ENCODE measurements at places on chromosomes 16 and 17.
A peak's percentile ranks its signal among the peaks of the same experiment; 100 is the strongest.

GRCh38 chr17:42672038-42672437, 4.8 kb downstream of the PLEKHH3 start:
- DNase-seq: no peak

GRCh38 chr16:56352351-56353053, 72.8 kb downstream of the AMFR start:
- DNase-seq: no peak

GRCh38 chr16:10256784-10257641, 74.8 kb upstream of the GRIN2A start:
- DNase-seq: peak; percentile 45

DNA sequence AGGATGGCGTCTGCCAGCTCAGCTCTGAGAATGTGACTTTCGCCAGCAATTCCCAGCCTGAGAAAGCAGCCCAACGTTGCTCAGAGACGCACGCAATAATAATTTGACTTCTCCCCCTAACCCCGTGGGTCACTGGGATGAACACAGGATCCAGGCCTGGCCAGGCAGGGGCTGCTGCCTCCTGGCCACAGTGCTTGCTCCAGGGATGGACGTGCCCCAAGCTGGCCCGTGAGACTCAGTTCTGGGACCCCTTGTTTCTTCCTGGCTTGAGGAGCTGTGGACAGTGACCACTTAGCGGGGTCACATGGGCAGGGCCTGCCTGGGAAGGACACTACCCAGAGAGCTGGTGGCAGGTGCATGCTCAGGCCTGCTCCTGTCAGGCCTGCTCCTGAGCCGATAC, 13.5 kb upstream of the DPEP1 start:
- DNase-seq: no peak

DNA sequence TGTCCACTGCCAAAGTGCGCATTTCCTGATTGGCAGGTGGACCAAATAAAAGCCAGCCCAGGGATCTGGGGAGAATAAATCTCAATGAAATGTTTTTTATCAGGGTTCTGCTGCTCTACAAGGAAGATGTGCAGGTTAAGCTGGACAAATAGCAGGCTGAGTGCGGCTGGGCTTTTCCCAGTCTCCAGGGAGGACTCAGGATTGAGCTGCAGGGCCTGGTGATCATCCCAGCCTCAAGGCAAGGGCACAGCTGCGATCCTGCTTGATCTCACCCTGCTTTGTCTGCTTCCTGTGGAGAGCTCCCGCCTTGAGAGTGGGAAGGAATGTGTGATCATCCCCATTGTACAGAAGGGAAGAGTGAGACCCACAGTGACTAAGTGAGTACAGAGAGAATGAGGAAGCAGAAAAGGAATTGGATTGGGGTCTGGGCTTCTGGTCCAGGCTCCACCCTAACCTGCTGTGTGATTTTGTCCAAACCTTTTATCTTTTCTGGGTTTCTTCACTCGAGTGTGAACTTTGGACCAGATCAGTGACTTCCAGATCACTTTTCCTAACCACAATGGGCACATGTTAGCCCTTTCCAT, 75.3 kb upstream of the CRHR1 start:
- DNase-seq: no peak

DNA sequence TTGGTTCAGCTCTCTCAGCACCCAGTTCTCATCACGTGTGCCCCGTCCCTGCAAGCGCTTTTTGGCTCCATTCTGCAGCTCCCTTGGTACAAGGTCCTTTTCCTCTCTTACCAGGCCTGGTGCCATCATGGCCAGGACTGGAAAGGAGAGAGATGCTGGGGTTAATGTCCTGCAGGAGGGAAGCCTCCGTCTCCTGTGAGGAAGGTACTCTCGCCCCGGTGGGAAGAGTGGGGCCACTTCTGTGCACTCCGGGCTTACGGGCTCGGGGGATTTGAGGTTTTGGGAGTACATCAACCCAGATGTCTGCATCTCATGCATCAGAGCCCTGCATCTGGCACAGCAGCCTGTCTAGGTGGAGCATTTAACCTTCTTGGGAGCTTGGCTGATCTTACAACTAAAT, 10.1 kb downstream of the CTRB2 start:
- DNase-seq: no peak
